ENCODE measurements at places on chromosomes 7 and 10.

DNA sequence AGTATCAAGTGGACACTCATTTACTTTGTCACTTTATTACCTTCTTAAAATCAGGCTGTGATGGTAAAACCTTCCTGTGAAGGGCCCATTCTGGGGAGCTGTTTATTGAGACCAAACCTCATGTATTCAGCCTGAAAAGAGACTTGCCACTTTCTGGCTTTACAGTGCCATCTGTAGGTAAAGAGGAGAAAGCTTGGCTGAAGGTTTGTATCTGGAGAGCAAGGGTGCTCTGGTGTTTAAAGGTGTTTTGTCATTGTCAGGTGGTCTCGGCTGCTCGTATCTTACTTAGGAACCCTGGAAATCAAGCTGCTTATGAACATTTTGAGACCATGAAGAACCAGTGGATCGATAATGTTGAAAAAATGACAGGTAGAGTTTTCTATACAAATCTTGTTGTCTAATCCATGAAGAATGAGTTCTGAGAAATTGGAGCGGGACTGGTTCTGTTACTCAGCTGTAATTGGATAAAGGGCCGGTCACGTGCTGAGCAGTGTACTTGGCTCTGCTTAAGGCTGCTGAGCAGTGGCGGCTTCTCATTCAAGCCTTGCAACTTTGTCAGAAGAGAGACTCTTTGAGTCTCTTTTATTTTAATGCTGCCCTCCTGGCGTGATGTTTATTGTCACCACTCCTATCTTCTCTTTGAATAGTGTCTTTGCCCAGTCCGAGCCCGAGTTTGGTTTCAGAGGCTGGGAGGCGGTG, 46.9 kb downstream of the AP3M1 start:
- DNase-seq = no peak

DNA sequence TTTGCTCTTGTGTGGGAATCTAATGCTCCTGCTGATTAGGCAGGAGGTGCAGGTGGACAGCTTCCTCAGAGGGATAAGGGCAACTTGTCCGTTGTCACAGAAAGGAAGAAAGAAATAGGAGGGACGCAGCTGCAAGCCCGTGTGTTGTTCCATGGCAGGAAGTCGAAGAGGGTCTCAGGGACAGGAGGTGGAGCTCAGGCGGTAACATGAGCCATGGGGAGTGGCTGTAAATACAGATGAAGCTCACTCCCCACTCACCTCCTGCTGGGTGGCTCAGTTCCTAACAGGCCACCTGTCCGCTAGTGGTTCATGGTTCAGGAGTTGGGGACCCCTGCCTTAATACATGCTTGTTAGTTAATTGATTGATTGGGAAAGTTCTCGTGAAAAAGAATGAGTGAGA, 101.7 kb upstream of the SFMBT2 start:
- no peak for DNase-seq

- no peak for DNase-seq
Measured at GRCh38 chr10:6522230-6522629, 57.8 kb downstream of the PRKCQ start.

DNA sequence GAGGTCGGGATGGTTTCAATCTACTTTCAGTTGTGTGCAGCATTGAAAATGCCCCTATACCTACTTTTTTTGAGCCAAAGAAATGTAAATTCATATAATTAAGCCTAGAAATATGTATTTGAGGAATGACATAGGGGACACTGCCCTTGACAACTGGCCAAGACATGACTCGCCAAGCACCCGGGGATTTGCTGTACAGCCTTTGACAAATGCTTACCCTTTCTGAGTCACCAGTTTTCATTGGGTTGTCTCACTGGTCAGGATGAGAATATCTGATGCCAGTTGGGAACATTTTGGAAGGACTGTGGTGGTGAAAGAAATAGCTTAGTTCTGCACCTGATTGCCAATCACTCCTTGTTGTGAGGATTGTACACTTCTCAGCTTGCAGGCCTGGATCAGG, 166.8 kb upstream of the HABP2 start:
- no peak for DNase-seq

GRCh38 chr10:29540016-29540415, 94.8 kb downstream of the SVIL start:
- DNase-seq = no peak

GRCh38 chr7:144527051-144527471, 123.6 kb upstream of the NOBOX start:
- no peak for DNase-seq

- DNase-seq = no peak
Measured at GRCh38 chr7:4880218-4880617, 3.3 kb downstream of the RADIL start.

GRCh38 chr10:123835575-123835974, 56.0 kb downstream of the CPXM2 start:
- peak; percentile 70 for DNase-seq

DNA sequence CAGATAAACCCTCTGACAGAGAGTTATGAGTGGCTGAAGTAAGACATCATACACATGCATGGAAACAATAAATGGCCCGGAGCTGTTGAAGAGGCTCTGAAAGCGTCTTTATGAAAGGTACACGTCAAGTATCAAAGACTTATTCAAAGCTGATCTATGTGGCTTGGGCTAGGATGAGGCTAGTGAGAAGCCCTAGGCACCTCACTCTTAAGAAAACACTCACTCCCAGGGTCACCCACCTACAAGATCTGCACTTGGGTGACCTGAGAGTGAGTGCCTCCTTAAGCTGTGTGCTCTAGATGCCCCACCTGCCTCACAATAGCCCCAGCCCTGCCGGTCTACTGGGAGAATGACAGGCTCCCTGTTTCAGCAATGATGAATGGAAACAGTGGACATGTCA, 1.1 kb upstream of the GIMAP1 start:
- no peak for DNase-seq

DNA sequence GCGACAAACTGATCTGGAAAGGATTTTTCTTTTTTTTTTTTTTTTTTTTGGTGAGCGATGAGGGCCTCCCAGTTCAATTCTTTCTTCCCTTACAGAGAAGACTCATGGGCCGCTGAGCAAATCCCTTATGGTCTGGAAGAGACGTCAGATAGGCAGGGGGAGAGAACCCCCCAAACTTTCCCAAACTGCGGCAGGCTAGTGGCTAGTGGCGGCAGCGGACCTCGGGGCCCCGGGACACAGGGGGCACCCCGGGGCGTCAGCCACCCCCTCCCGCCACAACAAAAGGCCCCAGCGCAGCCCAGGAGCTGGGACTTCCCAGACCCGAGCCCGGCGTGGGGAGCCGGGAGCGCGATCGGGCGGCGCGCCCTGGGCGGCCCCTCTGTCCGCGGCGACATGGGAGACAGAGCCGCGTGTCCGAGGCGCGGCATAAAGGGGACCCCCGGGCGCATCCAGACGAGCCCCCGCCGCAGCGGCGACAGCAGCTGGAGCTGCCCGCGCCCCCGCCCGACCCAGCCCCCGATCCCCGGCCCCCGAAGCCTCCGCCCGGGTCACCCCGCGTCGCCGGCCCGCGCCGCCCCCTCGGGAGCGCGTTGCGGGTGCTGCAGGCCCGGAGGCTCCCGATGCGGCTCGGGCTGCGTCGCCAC, 755 bp downstream of the FAM171A1 start:
- no peak for DNase-seq

DNA sequence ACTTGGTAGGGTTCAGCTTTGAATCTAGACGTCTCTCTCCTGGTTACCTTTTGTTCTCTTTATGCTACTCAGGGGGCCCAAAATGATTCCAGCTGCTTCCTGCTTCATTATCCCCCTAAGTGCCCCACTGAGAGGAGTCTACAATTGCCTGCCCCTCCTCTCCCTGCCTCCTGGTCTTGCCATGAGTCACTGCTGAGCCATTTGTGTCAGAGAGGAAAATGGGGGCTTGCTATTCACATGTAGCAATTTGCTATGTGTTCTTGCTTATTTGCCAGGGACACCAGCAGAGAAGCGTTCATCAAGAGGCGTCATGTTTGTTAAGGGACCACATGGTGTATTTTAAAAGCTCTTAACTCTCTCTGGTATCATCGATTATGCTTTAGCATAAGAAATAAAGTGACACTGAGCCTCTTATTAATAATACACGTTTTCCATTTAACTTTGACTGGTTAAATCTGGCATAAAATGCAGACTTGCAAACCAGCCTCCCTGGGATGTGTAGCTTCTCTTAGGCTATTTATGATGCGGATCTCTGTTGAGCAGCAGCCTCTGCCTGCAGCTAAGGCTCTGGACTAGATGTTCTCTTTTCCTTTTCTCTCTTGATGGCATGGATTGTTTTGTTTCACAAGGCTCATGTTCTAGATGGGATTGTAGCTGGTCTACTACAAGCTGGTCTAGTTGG, 239.3 kb downstream of the AUTS2 start:
- DNase-seq = no peak

DNA sequence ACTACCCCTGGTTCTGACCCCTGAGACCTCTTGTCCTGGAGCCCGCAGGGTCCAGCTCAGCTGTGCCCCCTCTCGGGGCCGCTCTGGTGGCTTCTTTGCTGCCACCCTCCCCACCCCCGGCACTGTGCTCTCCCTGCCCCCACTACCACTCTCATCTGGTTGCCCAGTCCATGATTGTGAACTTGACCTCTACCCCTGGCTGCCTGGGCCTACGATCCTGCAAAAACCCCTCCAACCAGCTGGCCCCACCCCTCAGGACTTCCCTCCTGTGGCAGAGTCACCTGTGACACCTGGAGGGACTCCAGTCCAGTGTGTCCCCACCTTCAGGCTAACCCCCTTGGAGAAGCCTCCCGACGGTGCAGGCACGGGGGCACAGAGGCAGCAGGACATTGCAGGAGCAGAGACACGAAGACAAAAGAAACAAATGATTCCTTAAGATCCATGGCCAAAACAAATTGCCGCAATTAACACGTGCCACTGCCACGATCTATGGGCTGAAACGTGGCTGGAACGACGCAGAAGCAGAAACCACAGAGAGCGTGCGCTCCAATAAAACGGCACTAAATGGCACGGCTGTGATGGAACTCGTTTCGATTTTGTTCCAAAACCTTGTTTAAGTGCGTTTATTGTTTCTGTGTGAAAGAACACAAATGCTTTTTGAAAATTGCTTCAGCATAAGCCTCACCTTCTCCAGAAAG, 72.0 kb downstream of the PARP12 start:
- no peak for DNase-seq
